ENCODE measurements at places on chromosomes 1 and 21. TPM values are rescaled to one million over a fixed set of nuclear protein-coding genes. Genes with fewer than 3 reads are reported as not detected.

ST6GALNAC3 gene
- 3.0 TPM for total RNA-seq

SPRR1A gene
- not detected for total RNA-seq

CLIC6 gene
- total RNA-seq, result 0.78 TPM

ST6GALNAC5 gene
- total RNA-seq, result not detected

LCE1E gene
- not detected for total RNA-seq

LCE6A gene
- not detected for total RNA-seq

PADI3 gene
- not detected for total RNA-seq

PPP1R8 gene
- 70.5 TPM for total RNA-seq

HSD3B2 gene
- not detected for total RNA-seq

CEP350 gene
- 34.4 TPM for total RNA-seq

IVL gene
- not detected for total RNA-seq

NOTCH2NLA gene
- 14.3 TPM for total RNA-seq

PDZK1 gene
- total RNA-seq, result not detected

NBPF19 gene
- 9.6 TPM for total RNA-seq

KNCN gene
- total RNA-seq, result not detected

BTBD8 gene
- 1.1 TPM for total RNA-seq

SPRR3 gene
- not detected for total RNA-seq

OR10Z1 gene
- total RNA-seq, result not detected

TTC39A gene
- not detected for total RNA-seq

PIP5K1A gene
- total RNA-seq, result 70.0 TPM

GABPB2 gene
- total RNA-seq, result 17.9 TPM

C1orf115 gene
- 0.33 TPM for total RNA-seq

TMEM167B gene
- 26.5 TPM for total RNA-seq

TNFRSF14 gene
- 99.6 TPM for total RNA-seq

TP53BP2 gene
- total RNA-seq, result 35.2 TPM

RNU1-2 gene
- 961 TPM for total RNA-seq
